ENCODE measurements at places on chromosomes 3 and 15.

DNA sequence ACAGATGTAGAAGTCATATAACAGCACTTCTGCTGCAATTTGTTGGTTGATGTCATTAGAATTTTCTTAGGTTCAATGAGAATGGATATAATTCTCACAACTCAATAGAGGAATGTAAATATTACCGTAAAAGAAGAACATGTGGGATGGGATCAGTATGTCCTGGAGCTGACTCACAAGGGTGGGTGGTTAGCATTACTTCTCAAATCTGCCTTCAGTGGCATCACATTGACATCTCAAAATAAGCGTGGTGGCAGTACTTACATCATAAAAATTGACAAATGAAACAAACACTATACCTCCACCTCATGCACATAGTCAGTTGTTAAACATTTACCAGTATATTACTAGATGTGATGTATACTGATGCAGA, 1068.0 kb upstream of the CADM2 start:
- DNase-seq, result no peak

DNA sequence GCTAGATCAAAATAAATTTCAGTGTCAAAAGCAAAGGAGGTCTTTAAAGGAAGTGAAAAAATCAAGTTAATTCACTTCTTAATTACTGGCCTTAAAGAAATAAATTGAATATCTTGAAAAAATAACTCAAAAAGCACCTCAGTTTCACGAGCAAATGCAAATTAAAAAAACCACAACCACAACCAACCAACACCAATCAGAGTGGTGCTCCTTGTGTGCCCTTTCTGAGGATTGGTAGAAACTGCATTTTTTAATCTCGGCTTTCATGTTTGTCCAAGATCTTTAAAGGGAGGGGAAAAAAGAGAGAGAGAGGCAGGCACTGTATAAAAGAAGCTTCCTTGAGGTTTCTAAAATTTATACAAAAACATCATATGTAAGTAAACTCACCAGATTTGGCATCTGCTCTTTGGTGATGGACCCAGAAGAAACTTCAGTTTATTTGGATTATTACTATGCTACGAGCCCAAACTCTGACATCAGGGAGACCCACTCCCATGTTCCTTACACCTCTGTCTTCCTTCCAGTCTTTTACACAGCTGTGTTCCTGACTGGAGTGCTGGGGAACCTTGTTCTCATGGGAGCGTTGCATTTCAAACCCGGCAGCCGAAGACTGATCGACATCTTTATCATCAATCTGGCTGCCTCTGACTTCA, at the start of gene GPR15:
Gene GPR15 (plus strand): TSS at position 357 of the 653 bp plus-strand sequence. CDS start 56 bp downstream, at position 413.
- DNase-seq, result no peak

- DNase-seq, result no peak
These were observed 2.9 kb upstream of the USP3 start for GRCh38 chr15:63501256-63502089.

DNA sequence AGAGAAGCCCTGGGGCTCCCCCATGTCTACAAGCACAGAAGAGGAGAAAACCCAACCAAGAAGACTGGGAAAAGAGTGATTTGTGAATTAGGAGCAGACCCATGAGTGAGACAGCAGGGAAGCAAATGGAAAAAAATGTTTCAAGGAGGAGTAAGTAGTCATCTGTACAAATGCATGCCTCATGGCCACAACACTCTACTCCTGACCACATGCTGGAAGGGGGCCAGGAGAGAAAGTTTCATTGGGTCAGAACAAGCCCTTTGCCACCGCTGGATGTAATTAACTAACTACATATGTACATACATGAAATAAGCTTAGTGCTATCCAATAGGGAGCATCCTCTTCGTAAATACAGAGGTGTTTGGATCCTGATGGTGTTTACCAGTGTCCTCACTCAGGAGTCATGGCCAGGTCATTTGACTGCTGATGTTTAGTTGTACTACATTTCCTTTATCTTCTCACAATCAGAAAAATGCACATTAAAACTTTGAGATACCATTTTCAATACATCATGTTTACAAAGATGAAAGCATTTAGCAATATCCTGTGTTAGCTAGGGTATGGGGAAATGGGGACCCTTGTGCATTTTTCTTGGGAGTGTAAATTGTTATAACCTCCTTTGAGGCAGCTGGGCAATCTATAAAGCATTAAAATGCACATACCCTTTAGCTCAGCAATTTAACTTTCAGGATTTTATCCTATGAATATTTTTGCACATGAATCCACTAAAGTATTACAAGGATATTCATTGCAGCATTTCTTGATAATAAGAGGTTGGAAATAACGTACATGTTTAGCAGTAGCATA, 27.1 kb downstream of the CLRN1 start:
- no peak for DNase-seq

DNA sequence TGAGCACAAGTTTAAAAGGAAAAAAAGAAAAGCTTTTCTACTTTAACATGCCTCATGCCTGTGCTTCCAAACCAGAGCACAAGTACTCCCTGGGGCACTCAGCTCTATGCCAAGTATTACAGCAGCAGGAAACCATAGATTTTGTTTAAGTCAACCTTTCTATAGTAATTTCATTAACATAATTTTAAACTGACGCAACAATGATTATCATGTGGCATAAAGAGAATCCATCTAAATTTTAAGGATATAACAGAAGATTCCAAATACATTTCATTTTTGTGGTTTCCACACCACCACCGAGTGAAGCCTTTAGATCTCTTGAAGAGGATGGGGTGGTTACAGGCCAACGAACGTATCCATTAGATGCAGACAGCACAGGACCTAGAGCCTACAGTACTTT, 112.1 kb downstream of the TNIK start:
- no peak for DNase-seq

- no peak for DNase-seq
These were observed 11.8 kb upstream of the FBXO22 start for GRCh38 chr15:75891895-75892294.

- no peak for DNase-seq
These were observed 44.1 kb upstream of the UMPS start for GRCh38 chr3:124686028-124686670.

DNA sequence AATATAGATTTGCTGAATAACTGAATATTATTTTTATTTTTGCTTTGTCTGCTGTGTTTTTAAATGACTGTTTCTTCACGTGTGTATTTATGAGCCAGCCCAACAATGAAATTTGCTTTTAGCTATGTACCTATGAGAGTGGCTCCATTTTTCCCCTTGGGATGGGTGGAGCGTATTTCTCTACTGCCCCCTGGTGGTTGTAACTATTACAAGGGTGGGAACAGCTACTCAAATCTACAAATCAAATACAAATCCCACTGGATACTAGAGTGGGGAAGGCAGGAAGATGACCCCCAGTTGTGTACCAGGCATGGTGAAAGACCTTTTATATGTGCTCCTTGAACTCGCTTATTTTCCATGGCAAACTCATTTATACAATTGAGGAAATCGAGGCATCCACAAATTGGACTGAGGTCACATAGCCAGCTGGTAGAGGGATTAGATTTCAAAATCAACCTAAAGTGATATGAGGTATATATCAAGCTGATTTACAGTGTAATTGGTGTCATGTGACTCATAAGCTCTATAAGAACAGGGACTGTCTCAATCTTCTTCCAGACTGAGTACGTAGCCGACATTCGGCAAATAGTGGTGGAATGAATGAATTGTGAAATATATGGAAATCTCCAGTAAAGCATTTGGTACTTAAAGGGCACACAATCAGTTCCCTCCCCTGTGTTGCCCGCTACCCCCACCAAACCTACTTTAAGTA, 69.5 kb upstream of the VEPH1 start:
- DNase-seq, result peak; percentile 28

GRCh38 chr3:183151821-183152351, 10.6 kb downstream of the LAMP3 start:
- no peak for DNase-seq

DNA sequence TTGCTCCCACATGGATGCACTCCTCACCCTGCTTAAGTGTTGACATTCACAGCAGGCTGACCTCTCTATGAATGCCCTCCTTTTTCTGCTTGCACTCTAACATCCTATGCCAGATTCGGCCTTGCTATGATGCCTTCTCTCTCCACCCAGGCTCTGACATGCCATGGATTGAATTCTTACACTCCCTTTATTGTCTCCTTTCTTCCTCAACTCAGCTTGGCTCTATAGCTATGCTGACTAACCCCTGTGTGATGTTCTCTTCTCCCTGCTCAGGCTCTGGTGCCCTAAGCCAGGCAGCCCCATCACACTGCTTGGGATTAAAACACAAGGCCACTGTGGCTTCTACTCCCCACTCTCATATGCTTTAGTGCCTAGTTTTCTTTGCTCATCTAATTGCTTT, 563.7 kb downstream of the NSUN3 start:
- DNase-seq, result no peak

- no peak for DNase-seq
These were observed 16.3 kb downstream of the CD80 start for GRCh38 chr3:119543147-119543546.

GRCh38 chr3:7646851-7647250, 785.9 kb downstream of the GRM7 start:
- no peak for DNase-seq

DNA sequence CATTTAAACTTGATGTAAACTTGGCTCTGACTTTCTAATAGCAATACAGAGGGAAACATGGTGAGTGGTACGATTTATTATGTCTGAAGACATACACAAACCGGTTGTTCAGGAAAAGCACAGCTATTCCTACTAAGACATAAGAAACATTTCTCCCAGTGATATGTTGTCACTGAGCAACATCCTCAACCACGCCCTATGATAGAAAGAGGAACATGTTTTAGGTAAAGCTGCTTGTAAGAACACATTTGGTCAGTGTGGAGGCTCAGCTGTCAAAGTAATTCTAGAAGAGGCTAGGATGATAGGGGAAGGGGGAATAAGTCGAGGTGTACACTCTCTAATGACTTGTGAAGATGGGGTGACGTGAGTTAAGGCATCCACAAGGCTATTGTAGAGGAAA, 42.7 kb upstream of the B3GNT5 start:
- no peak for DNase-seq

- no peak for DNase-seq
These were observed 423.1 kb downstream of the PLCL2 start for GRCh38 chr3:17307887-17308286.

- DNase-seq, result no peak
These were observed 230.5 kb upstream of the PROK2 start for GRCh38 chr3:72015463-72015862.

DNA sequence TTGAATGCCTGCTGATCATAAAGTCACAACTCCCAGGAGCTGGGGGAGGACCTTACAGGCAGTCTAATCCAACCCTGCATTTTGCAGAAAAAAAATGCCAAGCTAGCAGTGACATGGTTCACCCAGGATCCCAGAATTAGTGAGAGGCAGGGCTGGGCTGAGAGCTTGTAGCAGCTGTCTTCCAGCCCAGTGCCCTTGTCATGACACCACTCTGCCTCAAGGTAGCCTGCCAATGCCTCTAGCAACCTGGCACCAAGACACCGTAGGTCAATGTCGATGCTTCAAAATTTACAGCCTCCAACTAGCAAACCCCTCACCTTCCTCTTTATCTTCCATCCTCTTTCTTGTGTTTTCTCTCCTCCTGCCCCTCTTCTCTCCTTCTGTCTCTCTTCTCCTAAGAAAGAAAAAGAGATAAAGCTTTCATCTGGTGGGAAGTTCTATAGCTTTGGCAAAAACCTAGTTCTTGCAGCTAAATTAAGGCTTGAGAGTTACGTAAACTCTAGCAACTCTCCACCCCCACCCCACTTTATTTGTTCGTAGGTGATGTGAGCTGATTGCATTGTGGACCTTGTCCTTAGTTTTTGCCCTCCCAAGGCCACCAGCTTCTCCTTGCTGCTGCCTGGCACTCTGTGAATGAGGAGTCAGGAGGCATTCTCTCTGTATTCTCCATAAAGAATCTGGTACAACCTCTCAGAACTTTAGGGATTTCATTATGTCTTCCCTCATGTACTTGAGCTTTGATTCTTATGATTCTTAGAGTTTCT, 18.3 kb upstream of the BFSP2 start:
- no peak for DNase-seq

DNA sequence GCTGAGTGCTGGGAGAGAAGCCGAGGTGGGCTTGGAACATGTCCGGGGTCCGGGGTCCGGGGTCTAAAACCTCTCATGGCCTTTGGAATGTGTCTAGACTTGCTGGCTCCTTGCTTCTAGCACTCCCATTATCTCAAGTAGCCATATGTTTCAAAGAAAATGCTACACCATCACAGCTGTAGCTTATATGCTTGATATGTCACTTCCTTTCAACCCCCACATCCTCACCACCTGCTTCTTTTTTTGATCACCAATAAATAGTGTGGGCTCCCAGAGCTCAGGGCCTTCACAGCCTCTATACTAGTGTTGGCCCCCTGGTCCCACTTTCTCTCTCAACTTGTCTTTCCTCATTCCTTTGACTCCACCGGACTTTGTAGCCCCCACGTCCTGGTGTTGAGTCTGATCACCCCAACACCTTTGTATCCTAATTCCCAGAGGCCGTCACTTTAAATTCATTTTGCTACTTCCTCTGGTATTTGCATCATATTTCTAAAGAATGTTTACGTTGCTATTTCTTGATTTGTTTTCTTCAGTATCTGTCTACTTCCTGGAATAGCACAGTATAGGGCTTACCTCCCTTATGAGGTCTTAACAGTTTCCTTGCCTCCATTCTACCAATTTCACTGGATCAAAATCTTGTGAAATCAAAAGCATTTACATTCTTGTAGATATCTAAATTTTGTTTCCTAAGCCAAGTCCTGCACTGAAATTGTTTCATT, 71.9 kb upstream of the CHRNB4 start:
- no peak for DNase-seq

DNA sequence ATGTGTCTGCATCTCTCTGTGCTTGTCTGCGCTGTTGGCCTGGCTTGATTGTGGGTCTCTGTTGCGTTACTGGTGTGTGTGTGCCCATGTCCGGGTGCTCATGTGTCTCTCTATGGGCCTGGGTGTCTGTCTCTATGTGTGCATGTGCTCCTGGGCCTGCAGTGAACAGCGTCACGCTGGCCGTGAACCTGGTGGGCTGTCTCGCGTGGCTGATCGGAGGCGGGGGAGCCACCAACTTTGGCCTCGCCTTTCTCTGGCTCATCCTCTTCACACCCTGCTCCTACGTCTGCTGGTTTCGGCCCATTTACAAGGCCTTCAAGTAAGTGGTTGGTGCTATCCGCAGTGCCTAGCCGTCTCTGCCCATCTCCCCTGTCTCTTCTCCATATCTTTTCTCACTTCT, 7.0 kb upstream of the PPCDC start:
- no peak for DNase-seq

GRCh38 chr3:46736006-46736872, 18.6 kb upstream of the PRSS50 start:
- DNase-seq, result no peak

GRCh38 chr15:94453227-94453988, 222.0 kb downstream of the MCTP2 start:
- no peak for DNase-seq

DNA sequence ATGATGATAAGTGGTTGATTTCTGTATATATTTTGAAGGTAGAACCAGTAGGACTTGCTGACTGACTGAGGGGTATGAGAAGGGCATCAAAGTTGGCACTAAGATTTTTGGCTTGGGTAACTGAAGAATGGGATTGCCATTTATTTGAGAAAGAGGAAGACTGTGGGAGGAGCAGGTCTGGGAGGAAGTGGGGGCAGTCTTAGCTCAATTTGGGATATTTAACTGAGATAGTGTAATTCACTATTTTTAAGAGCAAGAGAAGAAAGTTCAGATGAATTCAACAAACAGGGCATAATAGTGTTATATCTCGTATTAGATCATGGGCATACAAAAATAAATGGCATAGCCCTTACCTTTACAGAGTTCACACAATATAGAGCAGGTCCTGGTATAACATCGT, 1.7 kb downstream of the BUB1B start:
- DNase-seq, result no peak

- peak; percentile 32 for DNase-seq
These were observed 284.7 kb upstream of the STT3B start for GRCh38 chr3:31247850-31248562.

Measured in SHP77 (cell line).